ENCODE measurements at places on chromosomes 16 and 17.
A peak's percentile ranks its signal among the peaks of the same experiment; 100 is the strongest.

DNA sequence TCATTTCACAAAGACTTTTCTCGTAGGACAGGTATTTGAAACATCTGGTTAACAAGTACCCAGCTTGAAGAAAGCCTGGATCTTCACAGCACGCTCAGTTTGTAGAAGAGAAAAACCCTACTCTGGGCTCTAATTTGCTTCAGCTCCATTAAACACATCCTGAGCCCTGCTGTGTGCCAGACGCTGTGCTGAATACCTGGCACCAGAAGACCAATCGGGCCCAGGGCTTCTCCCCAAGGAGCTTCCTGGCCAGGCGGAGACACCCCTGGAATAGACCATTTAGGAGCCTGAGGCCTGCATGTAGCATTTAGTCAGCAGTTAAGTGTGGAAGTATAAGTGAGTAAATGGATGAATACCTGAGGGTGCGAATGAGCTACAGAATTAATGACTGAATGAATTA lies 8.9 kb upstream of the ABAT start:
- peak; percentile 22 for DNase-seq

DNA sequence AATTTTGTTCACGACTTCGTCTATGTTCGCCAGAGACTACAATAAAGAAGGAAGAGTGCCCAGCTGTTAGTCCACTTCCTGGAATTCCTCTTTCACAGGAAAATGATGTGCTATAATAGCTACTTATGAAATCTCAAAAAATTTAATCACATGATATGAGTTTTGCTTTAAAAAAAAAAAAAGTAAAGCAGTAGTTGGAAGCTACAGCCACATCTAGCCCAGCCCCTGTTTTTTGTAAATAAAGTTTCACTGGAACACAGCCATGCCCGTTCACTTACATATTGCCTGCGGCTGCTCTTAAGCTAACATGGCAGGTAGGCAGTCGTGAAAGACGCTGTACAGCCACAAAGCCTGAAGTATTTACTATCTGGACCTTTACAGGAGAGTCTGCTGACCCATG lies 15.3 kb downstream of the VPS53 start:
- DNase-seq: no peak

GRCh38 chr17:58289869-58290268 lies 9.1 kb upstream of the MPO start:
- DNase-seq: no peak

- DNase-seq: no peak
These were observed 120.0 kb upstream of the GOT2 start for GRCh38 chr16:58853854-58854791.

DNA sequence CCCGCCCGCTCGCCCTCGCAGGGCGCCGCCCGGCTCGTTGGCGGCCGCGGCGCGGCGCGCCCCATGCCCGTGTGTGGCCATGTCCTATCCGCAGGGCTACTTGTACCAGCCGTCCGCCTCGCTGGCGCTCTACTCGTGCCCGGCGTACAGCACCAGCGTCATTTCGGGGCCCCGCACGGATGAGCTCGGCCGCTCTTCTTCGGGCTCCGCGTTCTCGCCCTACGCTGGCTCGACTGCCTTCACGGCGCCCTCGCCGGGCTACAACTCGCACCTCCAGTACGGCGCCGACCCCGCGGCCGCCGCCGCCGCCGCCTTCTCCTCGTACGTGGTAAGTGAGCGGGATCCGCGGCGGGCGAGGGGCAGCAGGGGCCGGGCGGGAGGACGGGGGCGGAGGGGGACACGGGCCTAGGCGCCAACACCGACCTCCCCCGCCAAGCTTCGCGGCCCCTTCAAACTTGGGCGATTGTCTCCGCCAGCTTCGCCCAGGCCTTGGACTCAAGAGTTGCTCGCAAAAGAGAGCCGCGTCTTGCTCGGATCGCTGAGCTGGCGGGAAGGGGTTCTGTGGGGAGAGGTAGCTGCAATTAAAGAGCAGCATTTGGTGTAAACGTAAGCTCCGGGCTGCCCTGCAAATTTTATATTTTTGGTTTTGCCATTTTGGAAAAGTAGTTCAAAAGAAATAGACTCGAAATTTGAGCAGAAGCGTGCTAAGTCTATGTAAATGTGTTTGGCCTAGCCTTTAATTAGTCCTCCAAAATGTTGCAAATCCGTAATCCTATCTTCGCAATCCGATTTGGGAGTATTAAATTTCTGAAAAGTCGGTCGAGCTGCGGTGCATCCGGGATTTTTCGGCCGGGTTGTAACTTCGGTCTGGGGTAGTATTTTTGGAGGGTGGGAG lies 702 bp downstream of the IRX5 start:
- DNase-seq: peak; percentile 50

DNA sequence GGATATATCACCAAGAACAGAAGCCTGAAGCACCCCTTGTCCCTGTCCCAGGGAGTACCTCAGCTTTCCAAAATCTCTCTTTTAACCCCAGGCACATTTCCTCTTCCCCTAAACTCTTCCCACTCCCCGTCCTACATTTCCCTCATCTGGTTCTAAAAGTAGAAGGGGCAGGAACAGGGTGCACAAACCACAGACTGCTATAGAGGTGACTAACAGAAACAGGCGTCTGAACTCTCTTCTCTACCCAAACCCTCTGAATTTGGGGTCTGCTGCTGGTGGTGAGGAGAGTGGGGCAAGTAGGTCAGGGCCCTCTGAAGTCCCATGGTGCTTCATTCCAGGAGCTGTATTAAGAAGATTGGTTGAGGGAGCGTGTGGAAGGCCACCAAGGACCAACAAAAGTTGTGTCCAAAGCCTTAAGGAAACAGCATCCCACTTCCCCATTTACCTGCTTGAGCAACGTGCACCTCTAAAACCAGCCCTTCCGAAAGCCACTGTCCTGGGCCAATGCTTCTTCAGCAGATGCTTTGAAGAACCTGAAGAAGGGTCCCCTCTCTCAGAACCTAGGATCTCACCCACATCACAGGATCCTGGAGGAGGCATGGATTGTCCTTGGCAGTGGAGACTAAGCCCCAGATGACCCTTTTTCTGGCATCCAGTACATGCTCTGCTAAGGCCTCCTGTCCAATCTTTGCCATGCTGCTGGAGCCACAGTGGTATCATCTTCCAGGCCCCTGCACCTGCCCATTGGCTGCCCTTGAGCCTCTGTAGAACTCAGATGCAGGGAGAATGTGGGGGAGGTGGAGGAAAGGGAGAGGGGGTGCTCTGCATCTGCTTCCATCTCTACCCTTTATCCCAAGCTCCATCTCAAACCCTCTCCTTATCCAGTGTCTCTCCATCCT lies 5.7 kb upstream of the NR1D1 start:
- no peak for DNase-seq

DNA sequence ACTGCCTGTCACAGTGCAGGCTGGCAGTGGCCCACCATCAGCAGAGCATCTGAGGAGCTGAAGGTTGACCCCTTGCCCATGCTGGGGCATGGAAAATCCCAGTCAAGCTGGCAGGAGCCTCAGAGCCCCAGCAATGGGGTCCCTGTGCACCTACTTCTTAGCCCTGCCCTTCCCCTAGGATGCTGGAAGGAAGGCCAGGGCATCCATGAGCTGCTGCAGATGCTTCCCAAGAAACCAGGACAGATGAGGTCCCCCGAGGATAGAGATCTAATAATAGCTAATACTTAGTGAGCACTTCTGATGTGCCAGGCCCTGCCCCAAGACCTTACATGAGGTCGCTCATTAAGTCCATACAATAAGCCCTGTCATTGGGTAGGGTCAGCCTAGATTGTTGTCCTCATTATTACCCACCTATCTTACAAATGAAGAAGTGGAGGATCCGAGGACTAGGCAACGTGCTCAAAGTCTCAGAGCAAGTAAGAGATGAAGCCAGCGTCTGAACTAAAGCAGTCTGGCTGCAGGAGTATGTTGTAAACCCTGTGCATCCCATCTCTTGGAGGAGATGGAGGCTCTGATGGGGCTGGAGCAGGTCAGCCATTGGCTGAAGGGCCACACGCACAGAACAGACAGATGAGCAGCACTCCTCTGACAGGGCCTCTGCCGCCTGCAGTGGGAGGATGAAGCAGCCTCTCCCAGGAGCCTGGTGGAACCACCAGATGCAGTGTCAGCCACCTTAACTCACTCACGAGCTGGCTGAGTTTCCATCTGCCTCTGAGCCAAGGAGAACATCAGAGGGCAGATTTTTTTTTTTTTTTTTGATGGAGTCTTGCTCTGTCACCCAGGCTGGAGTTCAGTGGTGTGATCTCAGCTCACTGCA lies 175.4 kb downstream of the WSCD1 start:
- no peak for DNase-seq

- DNase-seq: no peak
These were observed 6.8 kb downstream of the RSPRY1 start for GRCh38 chr16:57192720-57193486.

GRCh38 chr16:14378689-14379467 lies 251.2 kb downstream of the PARN start:
- no peak for DNase-seq

GRCh38 chr17:74485022-74485743 lies 18.7 kb downstream of the CD300A start:
- DNase-seq: no peak

DNA sequence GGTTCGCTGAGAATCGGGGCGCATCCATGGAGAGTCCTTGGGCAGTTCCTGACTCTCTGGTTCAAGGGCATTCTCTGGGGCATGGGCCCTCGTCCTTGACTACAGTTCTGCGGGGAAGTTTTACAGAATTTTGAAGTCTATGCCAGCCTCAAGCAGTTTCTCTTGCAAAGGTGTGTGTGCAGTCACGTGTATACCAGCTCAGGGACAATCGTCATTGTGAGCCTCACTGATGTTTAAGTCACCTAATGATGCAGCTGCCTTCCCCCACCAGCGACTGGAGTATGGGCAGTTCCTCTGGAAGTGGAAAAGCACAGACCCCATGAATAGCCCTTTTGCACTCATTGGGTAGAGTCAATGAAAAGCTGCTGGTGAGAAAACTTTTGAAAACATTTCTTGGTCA lies 1.3 kb downstream of the PLCG2 start:
- no peak for DNase-seq

DNA sequence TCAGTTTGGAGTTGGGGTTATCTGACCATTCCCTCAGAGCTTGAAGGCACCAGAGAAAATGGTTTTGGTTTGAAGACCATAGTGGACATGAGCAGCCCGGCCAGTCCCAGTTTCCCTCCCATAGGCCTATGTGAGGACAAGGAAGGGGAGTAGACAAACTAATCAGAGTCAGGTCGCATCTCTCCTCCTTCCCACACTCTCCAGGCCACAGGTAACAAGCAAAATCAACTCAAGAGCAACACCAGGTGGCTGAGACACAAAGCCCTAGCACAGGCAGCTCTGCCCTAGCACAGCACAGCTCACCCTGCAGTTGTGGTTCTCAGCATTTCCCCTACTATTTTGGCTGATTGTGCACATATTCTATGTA lies 7.2 kb downstream of the SUPT4H1 start:
- no peak for DNase-seq

DNA sequence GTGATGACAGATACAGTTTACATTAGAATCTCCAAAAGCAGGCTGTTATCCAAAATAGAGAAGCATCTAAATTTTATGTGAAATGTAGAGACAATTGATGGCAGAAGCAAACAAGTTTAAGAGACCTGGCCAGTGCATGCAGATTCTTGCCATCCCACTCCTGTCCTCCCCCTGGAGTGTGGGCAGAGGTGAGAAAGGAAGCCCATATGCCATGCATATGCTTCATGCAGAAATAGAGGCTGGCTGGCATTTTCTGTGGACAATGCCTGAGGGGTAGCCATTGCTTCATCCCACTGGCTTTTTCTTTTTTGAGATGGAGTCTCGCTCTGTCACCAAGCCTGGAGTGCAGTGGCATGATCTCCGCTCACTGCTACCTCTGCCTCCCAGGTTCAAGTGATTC lies 382.1 kb downstream of the RBFOX1 start:
- no peak for DNase-seq

GRCh38 chr16:4805231-4805630 lies 2.8 kb upstream of the ROGDI start:
- no peak for DNase-seq

GRCh38 chr16:25235991-25236390 lies 19.2 kb downstream of the AQP8 start:
- DNase-seq: no peak

GRCh38 chr17:79036181-79036580 lies 12.2 kb downstream of the C1QTNF1 start:
- no peak for DNase-seq

DNA sequence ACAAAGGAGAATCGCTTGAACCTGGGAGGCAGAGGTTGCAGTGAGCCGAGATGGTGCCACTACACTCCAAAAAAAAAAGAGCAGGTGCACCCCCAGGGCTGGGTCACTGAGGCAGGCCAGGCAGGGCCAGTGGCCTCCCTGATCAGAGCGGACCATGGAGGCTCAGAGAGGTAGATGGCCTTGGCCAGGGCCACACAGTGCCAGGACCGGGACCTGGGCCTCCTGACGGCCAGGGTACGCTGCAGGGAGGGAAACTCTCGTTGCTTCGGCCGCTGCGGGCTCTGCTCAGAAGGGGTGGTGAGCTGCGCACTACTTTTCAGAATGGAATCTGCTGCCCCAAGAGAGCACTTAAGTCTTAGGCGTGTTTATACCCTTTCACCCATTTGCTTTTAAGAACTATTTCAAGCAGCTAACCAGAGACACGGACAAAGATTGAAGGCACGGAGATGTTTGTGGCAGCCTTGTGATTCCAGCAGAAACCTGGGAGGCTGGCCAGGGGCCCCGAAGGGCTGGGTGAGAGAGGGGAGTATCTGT lies 17.1 kb downstream of the MYO1C start:
- no peak for DNase-seq

DNA sequence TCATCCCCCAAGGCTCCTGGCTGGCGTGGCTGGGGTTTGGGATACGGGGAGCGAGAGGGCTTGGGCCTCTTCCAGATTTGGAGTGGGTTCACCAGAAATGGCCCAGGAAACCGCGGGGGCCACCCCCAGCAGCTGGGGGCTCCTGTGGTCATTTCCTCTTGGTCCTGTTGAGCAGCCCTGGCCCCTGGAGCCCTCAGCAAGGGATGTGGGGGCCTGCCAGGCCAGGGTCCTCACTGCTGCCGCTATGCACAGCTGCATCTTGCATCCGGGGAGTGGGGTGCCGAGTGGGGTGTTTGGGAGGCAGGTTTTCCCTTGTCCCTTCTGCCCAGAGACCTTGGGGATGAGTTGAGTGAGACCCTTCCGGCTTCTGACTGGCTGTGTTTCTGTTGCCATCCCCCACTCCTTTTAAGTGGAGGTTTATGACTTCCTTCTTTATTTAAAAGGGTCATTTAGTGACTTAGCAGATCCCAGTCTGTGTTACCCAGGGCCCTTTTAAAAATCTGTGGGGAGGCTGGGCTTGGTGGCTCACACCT lies 319.8 kb downstream of the SEC14L1 start:
- DNase-seq: no peak
